ENCODE measurements at places on chromosomes 7 and 10. TPM values are rescaled to one million over a fixed set of nuclear protein-coding genes. Genes with fewer than 3 reads are reported as not detected.

Gene PCGF6
- total RNA-seq: 10.0 TPM

Gene SYT15B
- 0.54 TPM for total RNA-seq

Gene ARMC3
- 7.8 TPM for total RNA-seq

Gene GRM3
- 74.5 TPM for total RNA-seq

Gene PDE6C
- total RNA-seq: not detected

Gene TFR2
- total RNA-seq: 2.8 TPM

Gene NEUROG3
- total RNA-seq: not detected

Gene ADAM12
- total RNA-seq: 16.7 TPM

Gene ASIC3
- 1.6 TPM for total RNA-seq

Gene ZNF282
- 18.7 TPM for total RNA-seq

Gene ATP6V0A4
- 1.8 TPM for total RNA-seq

Gene TMEM270
- not detected for total RNA-seq

Gene VWC2
- total RNA-seq: 5.1 TPM

Gene CXCL12
- 90.7 TPM for total RNA-seq

Gene TRIM4
- total RNA-seq: 20.7 TPM

Gene TTYH3
- 60.5 TPM for total RNA-seq

Gene ZNHIT1
- total RNA-seq: 22.0 TPM

Gene TMEM130
- 7.6 TPM for total RNA-seq

Gene SFRP5
- total RNA-seq: 1.5 TPM

Gene MYH16
- total RNA-seq: not detected

Gene ELAPOR2
- 41.9 TPM for total RNA-seq

Gene SHH
- 3.4 TPM for total RNA-seq

Gene ABHD11
- total RNA-seq: 7.0 TPM

Gene JAKMIP3
- 4.9 TPM for total RNA-seq

Gene KIF11
- total RNA-seq: 16.2 TPM

Gene RRP12
- 14.1 TPM for total RNA-seq

Gene SHTN1
- 22.9 TPM for total RNA-seq

Gene GIMAP7
- 1.8 TPM for total RNA-seq

Gene TNS3
- 37.5 TPM for total RNA-seq

Gene ADGRA1
- total RNA-seq: 3.4 TPM

Gene CALML3
- 0.09 TPM for total RNA-seq

Gene PNLIPRP1
- not detected for total RNA-seq

Gene LLCFC1
- not detected for total RNA-seq

Gene PAX4
- total RNA-seq: not detected

Gene ADAP1
- total RNA-seq: 16.2 TPM

Gene INMT
- total RNA-seq: 0.73 TPM

Gene PRKAR2B
- 76.4 TPM for total RNA-seq

Gene FAM25G
- total RNA-seq: not detected

Gene C10orf62
- total RNA-seq: 0.73 TPM

Gene EPHB4
- 21.9 TPM for total RNA-seq

Gene SLC39A12
- 0.54 TPM for total RNA-seq

Gene PLAC9
- total RNA-seq: 6.3 TPM

Gene MRPS33
- 16.1 TPM for total RNA-seq

Gene LIPN
- total RNA-seq: not detected

Gene ARMS2
- not detected for total RNA-seq

Gene PNLIP
- not detected for total RNA-seq

Gene SEMA3D
- total RNA-seq: 39.2 TPM

Gene AFAP1L2
- total RNA-seq: 9.8 TPM

Gene HOXA3
- not detected for total RNA-seq

Gene PLEKHS1
- not detected for total RNA-seq

Gene GPR15LG
- total RNA-seq: 0.36 TPM

Gene ASB10
- not detected for total RNA-seq

Gene CLDN4
- 2.7 TPM for total RNA-seq

Gene C7orf57
- 2.4 TPM for total RNA-seq

Gene ZNF736
- total RNA-seq: 46.2 TPM

Gene TAS2R4
- 13.2 TPM for total RNA-seq

Gene DHTKD1
- 54.3 TPM for total RNA-seq

Data from cerebellum (tissue), 4 donors.